A549 treated with DMSO at 1 μM for 4 hours (cell line): ENCODE measurements at places on chromosomes 6 and 20. TPM values are rescaled to one million over a fixed set of nuclear protein-coding genes. Genes with fewer than 3 reads are reported as not detected.

The SLC44A4 gene
- total RNA-seq: 0.05 to 0.36 TPM (median 0.15 TPM) in 3 of 5 replicates, not detected in the others

The GLP1R gene
- total RNA-seq: not detected in 5 replicates

The NMBR gene
- not detected in 5 replicates for total RNA-seq

The MUC22 gene
- 0.01 to 0.02 TPM (median 0.02 TPM) in 3 of 5 replicates, not detected in the others for total RNA-seq

The ADAM33 gene
- total RNA-seq: 0.05 to 0.06 TPM (median 0.05 TPM) in 3 of 5 replicates, not detected in the others

The TNFRSF6B gene
- 0.81 to 1.1 TPM (median 1.0 TPM) in 4 of 5 replicates, not detected in the other for total RNA-seq

The GSTA4 gene
- total RNA-seq: 7.5 to 9.5 TPM (median 9.2 TPM) in 5 replicates

The POM121L2 gene
- 0.02 to 0.05 TPM in 2 of 5 replicates, not detected in the others for total RNA-seq

The RNF144B gene
- 0.24 to 0.88 TPM (median 0.52 TPM) in 5 replicates for total RNA-seq

The LBP gene
- total RNA-seq: 0.79 to 1.5 TPM (median 1.3 TPM) in 5 replicates

The TRIM31 gene
- total RNA-seq: 1.3 to 2.2 TPM (median 1.7 TPM) in 5 replicates

The PMEPA1 gene
- 197 to 537 TPM (median 413 TPM) in 5 replicates for total RNA-seq

The MPIG6B gene
- total RNA-seq: not detected in 5 replicates

The GGTLC1 gene
- total RNA-seq: not detected in 5 replicates

The SIRPD gene
- not detected in 5 replicates for total RNA-seq

The CDKAL1 gene
- 3.3 to 3.7 TPM (median 3.5 TPM) in 5 replicates for total RNA-seq

The BTNL2 gene
- not detected in 5 replicates for total RNA-seq

The EPPIN gene
- total RNA-seq: not detected in 5 replicates

The SYNDIG1 gene
- total RNA-seq: 1.3 to 2.0 TPM (median 1.6 TPM) in 5 replicates

The CCNC gene
- total RNA-seq: 28.2 to 37.1 TPM (median 35.6 TPM) in 5 replicates

The IL17F gene
- not detected in 5 replicates for total RNA-seq

The SMPDL3A gene
- total RNA-seq: 1.8 to 3.4 TPM (median 2.6 TPM) in 5 replicates

The HLA-DOA gene
- not detected in 5 replicates for total RNA-seq

The ZKSCAN4 gene
- total RNA-seq: 2.3 to 2.7 TPM (median 2.7 TPM) in 5 replicates

The LZTS3 gene
- 2.3 to 2.7 TPM (median 2.6 TPM) in 5 replicates for total RNA-seq

The RAET1G gene
- total RNA-seq: 7.5 to 12.2 TPM (median 10.3 TPM) in 5 replicates

The TFAP2C gene
- total RNA-seq: 13.6 to 16.5 TPM (median 15.4 TPM) in 5 replicates

The MAS1 gene
- not detected in 5 replicates for total RNA-seq

The MYBL2 gene
- total RNA-seq: 72.5 to 89.3 TPM (median 78.9 TPM) in 5 replicates
